NCI-H2107 (cell line): ENCODE measurements at places on chromosomes 7 and 10.
A peak's percentile ranks its signal among the peaks of the same experiment; 100 is the strongest.

DNA sequence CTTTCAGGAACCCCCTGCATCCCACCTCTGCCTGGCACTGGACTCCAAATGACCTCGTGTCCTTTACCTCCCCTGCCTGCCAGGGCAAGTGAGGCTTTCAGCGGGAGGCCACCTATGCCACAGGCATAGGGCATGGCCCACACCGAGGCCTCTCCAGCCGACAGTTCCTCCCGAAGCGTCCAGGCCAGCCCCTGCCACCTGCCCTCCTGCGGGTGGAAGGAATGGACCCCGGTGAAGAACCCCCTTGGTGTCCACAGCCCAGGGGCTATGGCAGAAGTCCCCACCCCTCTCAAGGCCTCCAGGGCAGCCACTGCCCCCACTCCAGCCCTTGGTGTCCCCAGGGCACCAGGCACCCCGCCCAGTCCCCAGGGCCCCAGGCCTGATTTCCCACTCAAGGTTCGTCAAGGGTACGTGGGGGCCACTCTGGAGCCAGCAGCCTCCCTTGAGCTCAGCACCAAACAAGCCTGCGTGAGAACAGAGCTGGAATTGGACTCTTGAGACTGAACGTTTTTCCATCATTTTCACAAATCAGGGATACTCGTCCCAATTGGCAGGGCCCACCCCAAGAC is 3.1 kb downstream of the FUOM start:
- DNase-seq, result no peak

- DNase-seq, result no peak
These were observed 258.0 kb downstream of the TRIL start for GRCh38 chr7:28700096-28700495.

DNA sequence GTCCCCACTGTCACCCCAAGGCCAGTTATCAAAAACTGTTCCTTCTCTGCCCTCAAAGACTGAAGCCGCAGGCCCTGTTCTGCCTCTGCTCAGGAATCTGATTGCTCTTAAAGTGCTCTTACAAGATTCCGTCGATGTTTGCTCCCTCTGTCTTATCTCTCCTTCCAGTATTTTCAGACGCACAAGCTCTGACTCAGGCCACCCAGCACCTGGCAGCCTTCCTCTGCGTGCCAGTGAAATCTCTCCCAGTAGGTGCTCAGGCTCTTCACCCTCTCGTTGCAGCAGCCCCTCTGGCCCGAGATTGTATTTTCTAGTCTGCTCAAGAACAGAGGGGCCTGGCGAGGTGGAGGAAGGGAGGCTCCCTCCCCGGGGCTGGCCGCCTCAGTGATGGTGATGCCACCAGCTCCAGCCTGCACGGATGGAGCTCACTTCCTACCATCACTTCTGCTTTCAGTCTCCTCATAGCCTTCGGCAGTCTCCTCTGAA is 276.2 kb downstream of the USP6NL start:
- DNase-seq, result no peak

GRCh38 chr7:840001-840600 is 7.8 kb downstream of the SUN1 start:
- DNase-seq, result no peak

DNA sequence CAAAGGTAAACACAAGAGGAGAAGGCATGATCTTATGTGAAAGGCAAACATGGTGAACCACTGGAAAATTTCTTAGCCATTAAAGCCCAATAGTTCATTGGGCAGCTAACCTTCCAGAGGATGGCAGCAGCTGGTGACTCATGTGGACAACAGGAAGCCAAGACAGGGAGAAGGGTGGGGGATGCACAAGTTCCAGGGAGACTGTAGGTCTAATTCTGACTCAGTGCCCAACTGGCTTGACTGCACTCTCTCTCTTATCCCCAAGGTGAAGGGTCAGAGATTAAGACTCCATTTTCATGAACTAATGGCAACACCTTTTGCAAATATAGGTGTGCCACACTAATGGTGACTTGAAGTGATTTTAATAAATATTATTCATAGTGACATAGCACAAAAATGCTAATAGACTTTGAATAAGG is 47.9 kb upstream of the SLC35B4 start:
- DNase-seq, result no peak

DNA sequence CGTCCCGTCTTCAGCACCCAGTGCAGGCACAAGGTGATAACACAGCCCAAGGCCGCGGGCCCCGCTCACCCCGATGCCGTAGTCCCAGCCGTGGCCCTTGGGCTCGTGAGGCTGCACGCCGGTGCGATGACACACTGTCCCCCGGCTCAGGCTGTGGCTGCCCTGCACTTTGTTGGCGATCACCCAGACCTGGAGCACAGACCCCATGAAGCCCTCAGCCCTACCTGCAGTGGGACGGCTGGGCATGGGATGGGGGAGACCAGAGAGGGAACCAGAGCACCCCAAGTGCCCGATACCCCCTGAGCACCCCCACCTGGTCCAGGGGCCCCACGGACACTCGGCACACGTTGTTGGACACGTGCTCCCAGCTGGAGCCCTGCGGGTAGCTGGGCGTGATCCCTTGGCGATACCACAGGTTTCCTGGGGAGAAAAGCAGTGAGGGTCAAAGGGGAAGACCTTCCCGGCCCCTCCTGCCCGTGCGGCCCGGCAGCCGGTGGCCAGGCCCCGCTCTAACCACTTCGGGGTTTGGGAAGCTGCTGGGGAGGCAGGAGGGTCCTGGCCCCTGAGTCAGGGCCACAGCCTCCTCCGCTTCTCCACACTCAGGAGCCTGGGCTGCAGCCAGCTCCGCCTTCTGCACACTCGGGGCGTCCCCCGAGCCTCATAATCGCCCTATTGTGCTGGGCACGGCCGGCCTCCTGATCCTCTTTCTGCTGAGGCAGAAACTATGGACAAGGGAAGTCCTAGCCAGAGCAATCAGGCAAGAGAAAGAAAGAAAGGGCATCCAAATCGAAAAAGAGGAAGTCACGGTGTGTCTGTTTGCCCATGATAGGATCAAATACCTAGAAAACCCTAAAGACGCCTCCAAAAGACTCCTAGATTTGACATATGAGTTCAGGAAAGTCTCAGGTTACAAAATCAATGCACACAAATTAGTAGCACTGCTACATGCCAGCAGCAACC is 6.7 kb downstream of the BHLHA15 start:
- DNase-seq, result peak; percentile 30
